ENCODE measurements at places on chromosomes 3 and 15.

DNA sequence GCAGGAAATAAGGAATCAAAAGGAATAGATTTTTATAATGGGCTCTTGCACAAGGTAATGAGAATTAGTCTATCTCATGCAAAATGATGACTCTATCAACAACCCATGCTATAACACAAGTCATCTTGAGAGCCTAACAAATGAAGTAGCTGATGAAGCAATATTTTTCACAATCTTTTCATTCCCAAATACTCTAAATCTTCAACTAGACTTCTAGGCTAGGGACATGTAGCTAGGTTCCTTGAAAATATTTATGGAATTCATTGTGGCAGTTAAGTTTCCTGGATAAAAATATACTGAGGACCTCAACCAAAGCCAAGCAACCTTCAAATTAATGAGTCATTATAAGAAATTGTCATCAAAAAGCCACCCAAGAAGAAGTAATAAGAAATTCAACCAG, 55.4 kb downstream of the DCBLD2 start:
- no peak for DNase-seq

DNA sequence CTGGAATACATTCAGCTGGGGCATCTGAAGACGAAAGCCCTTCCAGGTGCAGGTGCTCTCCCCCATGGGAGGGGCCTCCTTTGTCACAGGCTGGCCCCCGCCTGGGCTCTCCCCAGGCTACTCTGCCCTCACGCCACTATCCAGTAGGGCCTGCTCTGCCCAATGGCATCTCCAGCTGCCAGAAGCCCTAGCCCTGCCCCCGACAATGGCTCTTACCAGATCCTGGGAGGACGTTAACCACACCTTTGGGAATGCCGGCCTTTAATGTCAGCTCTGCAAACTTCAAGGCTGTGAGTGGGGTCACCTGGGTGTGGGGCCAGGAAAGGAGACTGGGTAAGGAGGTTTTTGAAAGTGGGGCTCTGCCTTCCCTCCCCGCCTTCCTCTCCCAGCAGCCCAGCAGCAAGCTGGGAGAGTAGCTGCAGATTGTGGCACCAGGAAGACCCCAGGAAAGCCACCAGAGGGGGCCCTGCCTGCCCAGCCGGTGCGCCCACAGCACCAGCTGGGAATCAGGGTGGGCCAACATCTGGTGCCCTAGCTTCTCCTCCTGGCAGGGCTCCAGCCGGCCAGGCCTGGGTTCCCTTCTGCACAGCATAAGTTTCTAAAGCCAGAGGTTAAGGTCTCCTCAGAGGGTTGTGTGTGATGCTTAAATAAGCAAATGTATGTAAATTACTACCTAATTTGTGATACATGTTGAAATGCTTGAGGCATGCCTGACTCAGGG, 40.4 kb upstream of the SLC41A3 start:
- DNase-seq, result no peak

- DNase-seq, result no peak
These were observed 267.0 kb upstream of the CFAP20DC start for GRCh38 chr3:59316688-59317275.

DNA sequence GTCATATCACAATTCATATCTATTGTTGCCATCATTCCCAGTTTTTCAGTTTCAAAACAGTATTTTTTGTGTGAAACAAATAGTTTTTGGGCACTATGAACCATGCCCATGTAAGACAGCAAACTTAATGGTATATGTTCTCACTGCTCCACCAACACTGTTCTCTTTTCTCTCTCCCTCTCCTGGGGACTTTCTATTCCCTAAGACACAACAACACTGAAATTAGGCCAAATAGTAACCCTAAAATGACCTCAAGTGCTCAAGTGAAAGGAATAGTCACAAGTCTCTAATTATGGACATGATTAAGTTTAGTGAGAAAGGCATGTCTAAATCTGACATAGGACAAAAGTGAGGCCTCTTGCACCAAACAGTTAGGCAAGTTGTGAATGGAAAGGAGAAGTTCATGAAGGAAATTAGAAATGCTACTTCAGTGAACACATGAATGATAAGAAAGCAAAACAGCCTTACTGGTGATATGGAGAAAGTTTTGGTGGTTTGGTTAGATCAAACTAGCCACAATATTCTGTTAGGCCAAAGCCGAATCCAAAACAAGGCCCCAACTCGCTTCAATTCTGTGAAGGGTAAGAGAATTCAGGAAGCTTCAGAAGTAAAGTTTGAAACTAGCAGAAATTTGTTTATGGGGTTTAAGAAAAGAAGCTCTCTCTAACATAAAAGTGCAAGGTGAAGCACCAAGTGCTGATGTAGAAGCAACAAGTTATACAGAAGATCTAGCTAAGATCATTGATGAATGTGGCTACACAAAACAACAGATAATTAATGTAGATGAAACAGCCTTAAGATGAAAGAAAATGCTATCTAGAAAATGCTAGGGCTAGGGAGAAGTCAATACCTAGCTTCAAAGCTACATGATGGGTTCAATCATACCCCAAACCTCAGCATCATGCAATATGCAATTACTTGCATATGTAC, 104.2 kb downstream of the CBLB start:
- no peak for DNase-seq

GRCh38 chr3:54954521-54954920, 26.7 kb upstream of the LRTM1 start:
- DNase-seq, result no peak

- DNase-seq, result no peak
These were observed 591.5 kb upstream of the CFAP20DC start for GRCh38 chr3:59641169-59641899.

- DNase-seq, result no peak
These were observed 397.6 kb downstream of the FOXP1 start for GRCh38 chr3:71185733-71186455.

- DNase-seq, result no peak
These were observed 139.0 kb downstream of the CHDH start for GRCh38 chr3:53707222-53707621.

- DNase-seq, result no peak
These were observed 2.8 kb upstream of the SSUH2 start for GRCh38 chr3:8647137-8647985.

DNA sequence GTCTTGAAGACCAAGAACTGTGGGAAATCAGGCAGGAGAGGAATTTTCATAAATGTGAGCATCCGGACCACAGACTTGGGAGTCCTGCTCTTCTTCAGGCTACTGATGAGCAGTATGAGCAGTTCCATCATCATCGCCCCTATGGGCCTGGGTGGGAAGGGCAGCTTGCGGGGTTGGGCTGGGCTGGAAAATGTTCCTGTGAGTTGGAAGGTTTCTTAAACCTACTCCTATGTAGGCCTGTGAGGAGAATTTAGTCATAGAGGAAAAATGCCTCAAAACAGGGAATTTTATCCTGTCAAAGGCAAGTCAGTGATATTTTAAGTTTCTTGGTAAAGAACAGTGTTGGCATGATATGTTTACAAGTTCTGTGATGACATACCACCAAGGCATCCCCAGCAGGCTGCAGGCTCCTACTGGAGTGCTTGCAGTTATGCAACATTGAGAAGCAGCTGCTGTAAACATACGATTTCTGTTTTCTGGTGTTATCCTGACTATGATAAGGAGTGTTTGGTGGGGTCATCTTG, 10.3 kb downstream of the MASP1 start:
- DNase-seq, result no peak

- DNase-seq, result no peak
These were observed 42.5 kb upstream of the MYO5C start for GRCh38 chr15:52338058-52338457.

GRCh38 chr3:25532431-25533162, 104.5 kb downstream of the RARB start:
- no peak for DNase-seq

- no peak for DNase-seq
These were observed 41.6 kb upstream of the DUSP7 start for GRCh38 chr3:52097851-52098507.

DNA sequence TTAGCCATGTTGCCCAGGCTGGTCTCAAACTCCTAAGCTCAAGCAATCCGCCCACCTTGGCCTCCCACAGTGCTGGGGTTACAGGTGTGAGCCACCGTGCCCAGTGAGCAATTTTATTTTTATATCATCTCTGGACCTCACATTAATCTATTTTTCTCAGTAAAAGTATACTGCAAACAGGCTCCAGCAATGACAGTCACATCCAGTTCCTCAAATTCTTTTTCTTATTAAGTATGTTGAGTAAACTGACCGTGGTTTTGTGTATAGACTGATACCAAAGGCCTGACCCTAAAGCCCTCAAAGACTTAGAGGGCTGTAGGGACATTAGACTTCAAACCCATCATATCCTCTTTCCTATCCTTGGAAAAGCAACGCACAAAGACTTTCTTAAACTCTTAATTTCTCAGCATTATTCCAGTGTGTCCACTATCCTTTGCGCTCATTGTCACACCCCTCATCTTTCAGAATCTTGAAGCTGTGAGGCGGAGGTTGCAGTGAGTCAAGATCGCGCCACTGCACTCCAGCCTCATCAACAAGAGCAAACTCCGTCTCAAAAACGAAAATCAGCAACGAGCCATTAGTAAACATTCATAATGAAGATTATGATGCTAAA, 2.0 kb downstream of the NGLY1 start:
- no peak for DNase-seq
